ENCODE measurements at places on chromosomes 5 and 9.

DNA sequence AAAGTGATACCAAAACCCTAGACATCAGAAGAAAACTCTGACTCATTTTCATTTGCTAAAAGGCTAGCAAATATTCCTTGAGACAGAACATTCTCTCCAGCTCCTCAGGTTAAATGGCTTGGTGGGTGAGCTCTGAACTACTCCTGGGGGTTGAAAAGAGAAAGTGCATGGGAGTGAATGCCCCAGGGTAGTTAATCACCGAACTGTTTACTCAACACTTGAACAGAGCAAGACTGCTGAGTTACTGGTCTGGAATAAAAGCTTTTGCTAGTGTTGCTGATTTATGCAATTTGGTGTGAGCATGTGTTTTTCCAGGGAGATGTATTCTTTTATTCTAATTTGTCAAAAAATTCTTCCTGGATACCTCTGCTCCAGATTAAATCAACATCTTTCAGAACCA is 88.3 kb upstream of the PRDM9 start:
- no peak for DNase-seq

DNA sequence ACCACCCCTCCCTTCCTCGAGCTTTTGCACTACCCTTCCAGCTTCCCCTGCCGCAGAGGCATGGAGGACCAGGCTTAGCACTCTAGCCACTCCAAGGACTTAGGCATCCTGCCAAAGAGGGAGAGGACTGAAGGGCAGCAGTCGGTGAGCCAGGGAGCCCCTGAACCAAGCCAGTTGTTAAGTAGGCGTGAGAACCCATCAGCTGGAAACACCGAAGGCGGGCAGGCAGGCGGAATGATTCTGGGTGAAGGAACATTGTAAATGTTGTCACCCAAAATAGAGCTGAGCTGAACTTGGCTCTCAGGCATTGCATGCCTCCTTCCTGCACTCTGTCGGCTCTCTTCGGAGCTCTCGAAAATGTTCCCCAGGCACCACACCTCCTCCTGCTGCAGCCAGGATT is 42.8 kb downstream of the NRG2 start:
- DNase-seq = no peak

GRCh38 chr5:41796061-41796460 is 74.2 kb downstream of the OXCT1 start:
- DNase-seq = no peak

- DNase-seq = no peak
Observed at GRCh38 chr9:847505-847904, 6.0 kb downstream of the DMRT1 start.

DNA sequence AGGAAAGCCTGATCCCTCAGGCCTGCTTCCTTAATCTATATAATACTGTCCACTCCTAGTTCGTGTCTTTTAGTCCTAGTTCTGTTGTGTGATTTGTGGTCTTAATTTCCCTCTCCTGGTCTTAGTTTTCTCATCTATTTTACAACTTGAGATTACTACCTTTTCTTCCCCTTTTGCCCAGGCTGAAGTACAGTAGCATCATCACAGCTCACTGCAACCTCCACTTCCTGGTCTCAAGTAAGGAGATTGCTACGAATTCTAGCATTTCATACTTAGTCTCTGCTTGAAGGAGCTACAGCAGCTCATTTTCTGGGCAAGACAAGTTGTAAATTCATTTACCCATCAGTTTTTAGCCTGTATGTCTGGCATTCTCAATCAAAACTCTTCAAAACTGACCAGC is 5.5 kb downstream of the TRIM32 start:
- DNase-seq = no peak

GRCh38 chr5:108297042-108297601 is 84.8 kb downstream of the FBXL17 start:
- DNase-seq = no peak

DNA sequence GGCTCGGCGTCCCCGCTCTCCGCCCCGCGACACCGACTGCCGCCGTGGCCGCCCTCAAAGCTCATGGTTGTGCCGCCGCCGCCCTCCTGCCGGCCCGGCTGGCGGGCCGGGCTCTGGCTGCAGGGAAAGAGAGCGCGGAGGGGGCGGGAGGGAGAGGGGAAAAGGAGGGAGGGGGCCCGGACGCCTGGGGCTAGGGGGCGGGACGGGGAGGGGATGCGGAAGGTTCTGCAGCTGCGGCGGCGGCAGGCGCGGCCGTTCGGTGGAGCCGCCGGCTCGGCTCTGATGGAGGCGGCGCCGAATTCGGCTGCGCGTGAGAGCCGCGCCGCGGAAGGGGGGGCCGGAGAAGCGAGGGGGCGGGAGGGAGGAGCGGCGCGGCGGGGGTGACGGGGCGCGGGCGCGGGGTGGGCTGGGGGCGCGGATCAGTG is at the start of gene MARCHF11:
Gene MARCHF11 (minus strand): TSS at position 281 of the 425 bp plus-strand sequence. CDS start 216 bp downstream, at position 65.
- DNase-seq = no peak

DNA sequence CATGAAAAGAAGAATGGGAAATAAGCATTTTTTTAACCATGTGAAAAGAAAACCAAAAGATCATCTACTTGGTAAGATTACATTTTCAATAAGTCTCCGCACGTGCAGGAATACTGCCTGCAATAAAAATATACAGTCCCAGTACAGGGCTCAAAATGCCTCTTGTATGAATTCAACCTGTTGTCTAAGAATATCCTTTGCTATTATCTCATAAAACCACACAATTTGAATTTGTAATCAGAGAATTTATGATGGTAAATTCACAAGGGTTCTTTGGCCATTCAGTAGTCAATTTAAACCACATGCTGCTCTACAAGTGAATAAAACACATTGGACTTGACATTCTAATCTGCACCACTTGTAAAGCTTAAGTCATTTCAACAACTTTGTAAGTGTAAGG is 46.6 kb downstream of the ST8SIA4 start:
- no peak for DNase-seq

- DNase-seq = no peak
Observed at GRCh38 chr5:134370311-134370870, 978 bp upstream of the UBE2B start.

- no peak for DNase-seq
Observed at GRCh38 chr5:140551872-140552271, 4.4 kb downstream of the EIF4EBP3 start.

GRCh38 chr9:133031130-133031422 is 279 bp downstream of the GTF3C5 start:
- DNase-seq = no peak

GRCh38 chr5:148921350-148921749 is 94.9 kb downstream of the ADRB2 start:
- no peak for DNase-seq

- no peak for DNase-seq
Observed at GRCh38 chr9:97136421-97136820, 97.5 kb upstream of the CTSV start.

DNA sequence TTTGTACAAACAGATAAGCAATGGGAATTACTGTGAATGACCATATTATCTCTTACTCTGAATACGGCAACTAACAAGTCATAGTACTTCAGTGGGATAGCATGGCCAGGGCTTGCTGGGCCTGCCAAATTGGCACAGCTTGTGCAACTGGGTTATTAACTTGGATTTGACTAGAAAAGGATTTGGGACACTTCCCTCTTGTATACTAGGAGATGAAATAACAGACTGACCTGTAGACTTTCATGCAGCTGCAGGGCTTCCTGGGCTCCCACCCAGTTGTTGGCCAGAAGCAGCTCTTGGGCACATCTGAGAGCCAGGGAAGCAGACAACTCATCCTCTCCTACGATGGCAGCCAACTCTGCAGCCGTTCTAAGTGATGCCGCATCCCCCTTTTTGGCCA is 39.8 kb downstream of the CNOT8 start:
- no peak for DNase-seq

- no peak for DNase-seq
Observed at GRCh38 chr5:107204413-107204812, 466.3 kb downstream of the EFNA5 start.

DNA sequence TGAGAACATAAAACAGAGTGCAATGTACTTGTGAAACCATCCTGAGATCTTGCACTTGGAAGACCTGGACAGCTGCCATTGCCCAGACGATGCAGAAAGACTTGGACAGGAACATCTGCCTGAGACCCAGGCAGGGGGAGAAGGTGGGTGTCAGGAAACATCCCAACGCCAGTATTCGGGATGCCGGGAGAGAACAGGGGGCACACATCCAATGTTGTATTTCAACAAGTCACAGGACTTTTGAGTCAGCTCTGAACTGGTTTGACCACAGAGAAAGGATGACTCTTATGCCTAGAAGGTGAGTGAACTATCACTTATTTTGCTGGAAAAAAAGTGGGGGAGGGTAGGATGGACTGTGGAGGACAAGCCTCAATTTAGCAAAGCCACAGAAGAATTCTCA is 124.6 kb downstream of the ROR2 start:
- DNase-seq = no peak

DNA sequence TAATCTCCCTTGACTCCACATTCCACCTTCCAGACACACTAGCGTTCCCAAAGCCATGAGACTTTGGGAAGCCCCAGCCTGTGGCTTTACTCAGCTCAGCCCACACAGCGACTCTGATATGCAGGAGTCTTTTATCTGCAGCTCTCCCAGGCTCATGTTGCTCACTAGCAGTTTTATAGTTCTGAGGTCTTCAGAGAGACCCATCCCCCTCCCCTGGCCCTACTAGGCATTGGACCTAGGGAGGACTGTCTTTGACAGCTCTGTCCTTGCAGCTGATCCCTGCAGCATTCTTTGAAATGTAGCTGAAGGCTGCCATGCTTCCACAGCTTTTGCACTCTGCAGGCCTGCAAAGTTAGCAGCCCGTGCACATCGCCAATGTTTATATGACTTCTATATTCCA is 19.9 kb upstream of the CYLC2 start:
- no peak for DNase-seq

DNA sequence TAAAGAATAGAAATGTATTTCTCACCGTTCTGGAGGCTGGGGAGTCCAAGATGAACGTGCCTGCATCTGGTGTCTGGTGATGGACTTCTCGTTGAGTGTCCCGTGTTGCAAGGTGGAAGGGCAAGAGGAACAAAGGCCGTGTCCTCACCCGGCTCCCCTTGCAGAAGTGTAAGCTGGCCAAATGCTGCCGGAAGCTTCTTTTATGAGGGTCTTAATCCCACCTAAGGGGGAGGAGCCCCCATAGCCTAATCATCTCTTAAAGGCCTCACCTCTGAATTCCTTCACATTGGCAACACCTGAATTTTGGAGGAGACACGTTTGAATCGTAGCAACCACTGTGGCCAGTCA is 99.1 kb upstream of the DAP start:
- DNase-seq = no peak

DNA sequence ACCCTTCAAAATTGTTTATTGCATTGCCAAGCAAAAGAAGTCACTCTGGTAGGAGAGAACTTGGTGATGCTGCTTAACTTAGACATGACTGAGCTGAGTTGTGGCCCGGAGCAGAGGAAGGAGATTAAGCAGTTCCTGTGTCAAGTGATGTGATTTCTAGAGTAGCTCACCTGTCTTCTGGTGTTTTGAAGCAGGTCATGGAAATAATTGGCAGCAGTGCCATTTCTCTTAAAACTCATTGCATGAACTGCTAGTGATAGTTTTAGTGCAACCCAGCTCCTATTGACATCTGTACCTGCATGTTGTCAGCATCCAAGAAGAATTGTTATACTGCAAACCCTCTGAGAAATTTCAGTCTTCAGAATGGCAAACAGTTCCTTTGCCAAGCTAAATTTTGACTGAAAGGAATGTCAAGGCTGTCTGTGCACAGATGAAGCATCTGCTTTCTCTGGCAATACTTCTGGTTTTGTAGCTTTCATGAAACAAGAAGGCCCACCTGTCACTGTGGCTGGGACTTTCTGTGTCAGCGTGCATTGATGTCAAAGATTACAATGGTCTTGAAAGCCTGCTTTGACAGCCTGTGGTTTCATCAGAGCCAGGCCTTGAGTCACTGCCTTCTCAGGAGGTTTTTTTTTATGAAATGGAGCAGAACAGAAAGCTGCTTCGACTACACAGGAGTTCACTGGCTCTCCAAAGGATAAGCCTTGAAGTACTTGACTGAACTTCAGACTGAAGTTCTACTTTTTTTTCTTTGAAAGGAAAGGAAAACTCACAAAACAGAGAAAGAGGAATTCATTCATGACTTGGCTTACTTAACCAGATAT is 90.6 kb downstream of the RALGPS1 start:
- DNase-seq = no peak

DNA sequence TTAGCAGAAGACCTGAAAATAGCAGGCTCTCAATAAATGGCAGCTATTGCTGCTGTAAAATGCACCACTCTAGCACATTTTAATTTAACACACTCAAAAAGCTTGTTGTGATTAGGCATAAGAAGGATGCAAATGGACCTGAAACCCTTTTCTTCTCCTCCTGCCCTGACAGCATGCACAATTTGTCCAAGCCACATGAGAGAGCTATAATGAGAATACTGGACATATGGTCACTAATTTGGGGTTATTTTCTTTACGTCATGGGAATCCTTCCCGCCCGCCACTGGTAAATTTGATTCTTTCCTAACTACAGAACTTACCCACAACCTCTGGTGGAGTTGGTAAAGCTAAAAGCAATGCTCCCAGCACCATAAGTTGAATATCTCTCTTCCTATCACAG is 62.1 kb downstream of the TRIM32 start:
- DNase-seq = no peak

DNA sequence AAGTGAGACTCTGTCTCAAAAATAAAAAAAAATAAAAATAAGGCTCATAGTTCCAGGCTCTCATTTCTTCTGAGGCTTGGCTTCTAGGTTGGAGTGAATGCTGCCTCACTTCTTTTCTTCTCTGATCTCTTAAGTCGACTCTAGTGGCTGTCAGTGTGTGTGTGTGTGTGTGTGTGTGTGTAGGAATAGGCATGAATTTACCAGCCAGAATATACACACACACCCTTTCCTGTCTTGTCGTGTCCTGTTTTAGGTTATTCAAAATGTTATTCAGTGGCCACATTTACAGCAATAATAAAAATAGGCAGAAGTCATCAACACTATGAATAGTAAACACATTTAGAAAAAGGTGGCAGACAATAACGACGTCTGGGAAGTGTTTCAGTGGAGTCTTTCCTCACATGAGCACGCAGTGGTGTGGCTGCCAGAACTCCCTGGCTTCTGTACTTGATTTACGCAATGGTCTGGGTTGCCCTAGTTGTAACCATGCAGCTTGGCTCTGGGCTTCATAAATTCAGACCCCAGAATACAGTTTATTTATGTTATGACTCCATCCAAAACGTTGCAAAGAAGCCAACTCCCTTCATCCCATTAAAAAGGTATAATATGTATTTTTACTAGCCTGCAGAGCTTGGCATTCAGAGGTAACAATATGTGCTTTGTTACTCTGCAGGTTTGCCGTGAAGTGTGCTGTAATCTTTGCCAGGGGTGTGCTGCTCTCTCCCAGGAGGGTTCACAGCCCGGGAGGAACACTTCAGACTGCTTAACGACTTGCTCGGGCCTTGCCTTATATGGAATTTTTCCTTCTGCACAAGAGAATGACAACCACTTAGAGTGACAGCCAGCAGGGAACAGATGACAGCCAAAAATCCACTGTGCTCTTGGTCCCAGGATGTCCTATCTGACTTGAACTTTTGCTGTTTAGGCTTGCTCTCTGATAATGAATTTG is 34.4 kb upstream of the PALM2AKAP2 start:
- no peak for DNase-seq

- DNase-seq = no peak
Observed at GRCh38 chr5:61139094-61139873, 23.0 kb downstream of the SMIM15 start.
